ENCODE measurements at places on chromosomes 12 and 14.

DNA sequence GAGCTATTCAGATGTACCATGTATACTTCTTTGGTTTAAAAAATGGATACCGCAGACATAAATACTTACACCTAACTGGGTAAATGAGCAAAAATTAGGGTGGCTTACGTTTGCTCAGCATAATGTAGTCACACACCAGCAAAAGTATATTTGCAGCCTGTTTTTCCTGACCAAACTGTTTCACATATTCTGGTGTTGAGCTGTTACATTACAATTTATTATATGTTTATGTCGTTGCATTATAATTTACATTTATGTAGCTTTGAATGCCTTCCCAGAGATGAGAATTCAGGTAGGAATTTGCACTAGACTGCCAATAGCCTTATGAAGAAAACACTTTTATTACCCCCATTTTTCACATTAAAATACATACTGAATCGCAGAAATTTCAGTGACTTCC lies 183.3 kb downstream of the PTPRO start:
- no peak for DNase-seq

- no peak for DNase-seq
Observed at GRCh38 chr14:100622708-100623485, 35.7 kb upstream of the BEGAIN start.

DNA sequence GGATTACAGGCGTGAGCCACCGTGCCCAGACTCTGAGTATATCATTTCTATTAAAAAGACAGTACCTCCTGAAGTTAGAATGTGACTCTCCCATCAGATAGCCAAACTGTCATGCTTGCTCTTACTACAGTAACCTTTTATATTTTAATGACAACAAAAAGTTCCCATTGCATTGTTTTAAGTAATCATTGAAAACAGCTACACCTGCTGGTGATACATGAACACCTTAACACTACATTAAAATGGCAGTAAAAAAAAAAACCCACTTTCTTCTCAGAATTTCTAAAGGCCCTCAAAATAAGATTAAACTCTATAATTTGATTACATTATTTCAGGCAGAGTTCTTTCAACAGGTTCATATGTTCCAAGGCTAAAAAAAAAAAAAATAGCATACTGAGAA lies 76.7 kb downstream of the SH2B3 start:
- no peak for DNase-seq

DNA sequence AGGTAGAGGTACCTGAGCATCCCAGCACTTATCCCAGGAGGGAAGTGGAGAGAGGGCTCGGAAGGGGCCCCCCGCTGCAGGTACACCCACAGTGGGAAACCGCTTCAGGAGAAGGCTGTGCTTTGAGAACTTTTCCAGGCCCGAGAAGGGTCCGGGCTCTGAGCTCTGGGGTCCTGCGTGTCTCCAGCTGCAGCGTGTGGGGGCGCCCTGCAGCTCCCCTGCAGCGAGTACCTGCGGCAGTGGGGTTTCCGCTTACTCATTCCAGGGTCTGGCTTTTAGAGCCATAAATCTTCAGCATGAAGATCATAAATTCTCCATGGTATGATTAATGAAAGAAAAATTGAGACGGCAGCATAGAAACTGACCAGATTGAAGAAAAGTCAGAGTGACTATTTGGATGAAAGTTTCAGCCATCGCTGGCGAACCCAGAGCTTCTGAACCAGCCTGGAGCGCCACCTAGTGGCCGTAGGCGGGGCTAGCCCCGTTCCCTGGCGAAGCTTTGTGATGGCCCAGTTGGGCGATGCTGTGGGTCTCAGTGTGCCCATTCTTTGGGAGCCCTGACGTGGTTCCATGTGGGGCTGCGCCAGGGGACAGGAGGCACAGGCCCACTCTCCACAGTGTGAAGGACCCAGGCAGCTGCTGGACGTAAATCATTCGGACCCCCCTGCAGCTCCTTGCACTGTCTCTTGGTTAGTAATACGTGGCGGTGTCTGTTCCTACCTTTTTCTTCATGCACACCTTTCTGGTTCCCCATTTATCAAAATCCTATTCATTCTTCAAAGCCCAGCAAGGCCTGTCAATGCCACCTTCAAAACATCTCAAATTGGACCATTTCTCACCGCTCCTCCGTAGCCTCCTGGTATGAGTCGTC lies 198.2 kb downstream of the TSPAN9 start:
- DNase-seq = peak; percentile 62

DNA sequence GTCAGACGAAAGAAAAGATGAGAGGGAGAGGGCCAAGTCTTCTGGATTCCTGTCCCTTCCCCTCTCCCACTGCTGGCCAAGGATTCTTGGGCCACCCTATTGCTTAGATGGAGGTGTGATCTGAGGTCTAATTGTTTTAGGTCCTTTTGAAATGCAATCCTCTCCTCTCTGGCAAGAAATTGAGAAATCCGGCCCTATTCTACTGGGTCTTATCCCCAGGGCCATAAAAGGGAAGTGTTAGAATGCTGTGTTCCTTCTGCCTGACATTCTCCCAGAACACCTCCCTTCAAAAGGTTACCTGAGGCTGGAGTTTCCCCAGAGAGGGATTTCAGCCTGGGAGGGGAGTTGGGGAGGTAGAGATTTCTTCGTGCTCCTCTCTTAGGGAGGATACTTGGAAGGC lies 4.4 kb downstream of the WNT5B start:
- no peak for DNase-seq

DNA sequence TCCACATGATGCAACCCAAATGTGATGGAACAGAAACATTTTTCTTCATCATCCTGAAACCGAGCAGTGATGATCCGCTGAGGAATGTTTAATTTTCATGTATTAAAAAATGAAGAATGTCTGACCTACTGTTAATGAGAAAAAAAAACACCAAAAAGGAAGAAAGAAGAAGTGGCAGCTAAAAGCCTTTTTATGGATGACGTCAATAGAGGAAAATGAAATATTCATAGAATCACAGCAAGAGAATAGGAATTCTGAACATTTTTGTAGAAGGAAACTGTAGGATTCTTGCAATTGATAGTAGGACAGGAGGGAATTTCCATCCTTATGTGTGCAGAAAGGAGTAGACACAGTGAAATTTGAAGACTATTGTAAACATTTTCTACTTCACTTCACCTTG lies 112.9 kb downstream of the PRKCH start:
- DNase-seq = no peak

All from CD8-positive, alpha-beta T cell (primary cell).